EH (cell line): ENCODE measurements at places on chromosomes 3 and 15.
A peak's percentile ranks its signal among the peaks of the same experiment; 100 is the strongest.

- DNase-seq: no peak
Measured at GRCh38 chr3:176755552-176755951, 441.7 kb downstream of the TBL1XR1 start.

DNA sequence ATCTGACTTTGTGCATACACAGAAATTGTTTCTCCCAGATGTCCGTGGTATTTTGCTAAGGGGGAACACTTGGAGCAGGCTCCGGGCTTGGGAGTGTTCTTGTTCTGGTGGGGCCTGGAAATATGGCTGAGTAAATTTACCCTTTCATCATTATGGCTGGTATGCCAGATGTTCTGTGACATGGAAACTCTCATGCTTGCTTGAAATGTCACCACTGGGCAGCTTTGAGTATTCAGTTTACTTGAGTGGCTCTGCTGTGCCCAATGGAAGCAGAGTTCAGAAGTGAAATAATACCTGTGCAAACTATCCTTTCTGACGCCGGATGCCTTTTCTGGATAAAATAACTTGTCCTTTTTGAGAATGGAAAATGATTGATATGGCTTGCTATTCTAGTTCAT is 283.6 kb upstream of the TPM1 start:
- no peak for DNase-seq

DNA sequence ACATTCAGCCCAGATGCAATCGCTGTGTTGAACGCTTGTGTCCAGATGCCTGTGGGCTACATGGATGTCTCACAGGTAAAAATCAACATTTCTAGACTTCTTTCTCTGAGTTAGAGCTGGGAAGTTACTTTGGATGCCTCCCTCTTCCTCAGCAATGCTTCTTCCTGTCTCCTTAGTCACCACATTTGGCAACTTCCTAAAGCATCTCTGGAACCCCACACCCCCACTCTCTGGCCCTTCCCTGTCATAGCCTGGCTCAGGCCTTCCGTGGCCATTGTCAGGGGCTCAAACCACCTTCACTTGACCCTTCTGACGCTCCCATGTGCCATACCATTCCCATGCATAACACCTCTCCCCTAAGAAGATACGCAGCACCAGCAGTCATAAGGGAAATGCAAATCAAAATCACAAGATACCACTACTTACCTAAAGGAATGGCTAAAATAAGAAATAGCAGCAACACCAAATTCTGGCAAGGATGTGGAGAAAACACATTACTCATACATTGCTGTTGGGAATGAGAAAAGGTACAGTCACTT is 21.6 kb upstream of the RGMA start:
- no peak for DNase-seq

GRCh38 chr15:51229907-51230330 is 108.5 kb downstream of the CYP19A1 start:
- peak; percentile 56 for DNase-seq

GRCh38 chr3:184360929-184361531 is 375 bp downstream of the CLCN2 start:
- DNase-seq: no peak

DNA sequence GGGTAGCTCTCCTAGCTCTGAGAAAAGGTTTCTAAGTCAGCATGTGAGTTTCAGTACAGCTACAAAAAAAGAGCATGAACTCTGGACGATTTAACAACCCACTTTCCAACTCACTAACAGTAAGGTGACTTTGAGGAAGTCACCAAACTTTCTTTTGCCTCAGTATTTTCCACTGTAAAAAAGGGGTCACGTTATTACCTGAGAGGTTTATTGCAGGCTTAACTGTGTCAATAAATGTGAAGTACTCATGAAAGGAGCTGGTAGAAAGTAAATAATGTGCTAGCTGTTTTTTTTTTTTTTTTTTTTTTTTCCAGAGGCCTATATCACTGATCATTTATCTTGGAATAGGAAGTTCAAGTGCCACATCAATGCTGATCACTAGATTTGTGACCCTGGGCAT is 89.3 kb downstream of the PLSCR2 start:
- DNase-seq: no peak

- DNase-seq: peak; percentile 76
Measured at GRCh38 chr15:41022487-41023090, 69.3 kb downstream of the CHAC1 start.

GRCh38 chr3:39260957-39261356 is 18.9 kb downstream of the CX3CR1 start:
- DNase-seq: peak; percentile 89

GRCh38 chr15:48233246-48233645 is 27.1 kb downstream of the SLC12A1 start:
- no peak for DNase-seq

GRCh38 chr15:29316422-29316821 is 46.8 kb upstream of the NSMCE3 start:
- DNase-seq: no peak

DNA sequence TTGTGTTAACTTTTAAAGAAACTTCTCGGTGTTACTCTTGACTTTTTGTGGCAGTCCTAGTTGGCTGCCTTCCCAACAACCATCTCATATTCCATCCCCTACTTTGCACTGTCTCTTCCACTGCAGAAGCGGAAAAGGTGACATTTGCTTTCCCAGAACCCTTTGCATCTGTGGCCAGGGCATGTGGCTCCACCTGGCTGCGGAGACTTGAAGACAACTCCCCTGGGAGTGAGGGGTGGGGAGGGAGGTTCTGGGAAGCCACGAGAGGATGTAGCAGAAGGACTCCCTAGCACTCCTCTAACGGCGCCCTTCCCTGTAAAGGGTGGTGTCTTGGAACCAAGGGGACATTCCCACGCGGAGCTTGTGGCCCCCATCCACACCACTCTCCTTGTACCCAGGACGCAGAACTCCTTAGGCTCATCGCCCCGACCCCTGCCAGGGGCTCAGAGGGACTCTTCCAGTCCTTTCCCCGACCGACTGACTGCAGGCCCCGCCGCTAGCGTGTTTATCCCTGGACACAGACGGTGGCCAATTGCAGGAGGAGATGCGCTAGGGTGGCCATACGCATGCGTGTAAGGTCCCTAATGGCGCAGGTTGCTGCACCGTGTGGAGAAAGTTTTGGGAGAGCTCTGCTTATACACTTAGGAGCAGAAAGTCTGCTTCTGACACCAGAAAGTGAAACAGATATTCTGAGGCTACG is 33.2 kb upstream of the SECISBP2L start:
- no peak for DNase-seq

- peak; percentile 21 for DNase-seq
Measured at GRCh38 chr3:45832699-45833098, 9.2 kb downstream of the LZTFL1 start.

DNA sequence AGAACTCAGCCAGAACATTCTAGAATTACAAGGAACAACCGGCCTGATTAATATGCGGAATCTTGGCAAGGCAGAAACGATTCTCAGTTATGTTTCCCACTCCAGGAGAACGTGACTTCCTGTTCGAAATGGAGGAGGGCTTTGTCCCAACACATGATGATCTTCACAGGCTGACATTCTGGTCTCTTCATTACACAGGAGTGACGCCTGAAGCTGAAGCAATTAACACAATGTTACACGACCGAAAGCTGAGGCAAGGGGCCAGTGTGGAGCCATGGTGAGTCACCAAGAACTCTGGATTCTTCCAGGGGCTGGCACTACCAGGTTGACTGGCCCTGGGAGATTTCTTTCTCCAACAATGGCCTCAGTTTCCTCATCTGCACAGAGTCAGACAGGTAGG is 40.9 kb downstream of the RFTN1 start:
- no peak for DNase-seq

DNA sequence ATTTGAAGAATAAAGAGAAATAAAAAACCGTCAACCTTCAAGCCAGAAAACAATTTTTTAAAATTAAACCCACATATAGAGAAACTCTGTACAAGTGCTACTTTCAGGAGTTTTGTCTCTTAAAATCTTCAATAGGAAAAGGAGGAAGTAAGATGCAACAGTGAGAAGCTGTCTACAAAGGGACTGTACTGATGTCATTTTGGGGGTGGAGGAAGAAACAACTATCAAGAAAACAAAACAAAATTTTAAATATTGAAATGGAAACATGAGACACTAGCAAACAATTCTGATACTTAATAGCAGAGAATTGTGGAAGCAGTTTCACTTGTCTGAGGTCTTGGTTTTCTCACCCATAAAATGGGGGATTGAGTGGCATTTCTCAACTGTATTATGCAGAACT is 84.4 kb downstream of the SLMAP start:
- no peak for DNase-seq

DNA sequence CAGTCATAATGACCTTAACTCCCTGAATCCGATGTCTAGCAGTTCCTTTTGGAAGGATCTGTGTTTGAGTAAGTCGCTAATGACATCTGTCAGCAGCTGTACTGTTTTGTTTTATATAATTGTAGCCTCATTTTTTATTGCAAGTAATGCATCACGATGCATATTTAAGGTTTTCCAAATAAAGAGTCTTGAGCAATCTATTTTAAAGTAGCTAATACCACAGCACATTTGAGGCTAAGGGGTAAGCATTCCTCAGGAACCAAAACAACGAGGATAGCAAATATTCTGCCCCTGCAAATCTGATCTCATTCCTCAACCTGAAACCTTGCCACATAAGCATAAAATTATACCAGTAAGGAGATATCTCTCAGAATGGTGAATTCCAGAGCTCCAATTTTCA is 98.7 kb downstream of the TBC1D5 start:
- peak; percentile 77 for DNase-seq

DNA sequence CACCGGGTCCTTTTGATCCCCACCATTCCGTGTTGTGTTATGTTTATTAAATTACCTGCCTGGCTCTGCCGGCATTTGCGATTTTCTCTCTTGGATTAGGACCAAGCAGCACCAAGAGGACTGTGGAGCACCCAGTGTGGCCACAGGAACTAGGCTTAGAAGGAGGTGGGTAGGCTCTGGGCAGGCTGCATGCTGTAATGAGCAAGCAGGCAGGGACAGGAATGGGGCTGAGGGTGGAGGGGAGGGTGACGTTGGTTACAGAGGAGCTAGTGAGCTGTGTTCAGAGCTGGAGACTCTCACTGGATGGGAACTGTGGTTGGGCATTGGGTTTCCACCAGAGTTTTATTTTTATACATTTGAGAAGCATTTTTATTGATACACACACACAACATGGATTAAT is 7.9 kb upstream of the SCN5A start:
- DNase-seq: no peak

GRCh38 chr3:20646425-20646824 is 460.4 kb upstream of the SGO1 start:
- peak; percentile 48 for DNase-seq

DNA sequence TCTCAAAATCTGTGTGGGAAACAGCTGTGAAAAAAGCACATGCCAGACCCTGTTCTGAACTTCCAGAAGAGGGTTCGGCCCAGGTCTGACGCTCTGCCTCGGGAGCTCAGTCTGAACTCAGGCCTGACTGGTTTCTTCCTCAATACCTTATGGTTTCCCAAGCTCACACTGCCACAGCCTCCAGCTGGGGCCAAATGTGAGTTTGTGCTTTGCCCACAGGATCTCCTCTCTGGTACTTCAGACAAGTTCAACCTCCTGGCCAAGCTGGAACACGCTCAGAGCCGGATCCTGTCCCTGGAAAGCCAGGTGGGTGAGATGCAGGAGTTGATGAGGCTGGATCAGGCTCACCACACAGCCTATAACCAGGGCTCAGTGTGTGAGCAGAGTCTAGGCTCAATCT is 33.8 kb downstream of the CYP11A1 start:
- DNase-seq: no peak
